ENCODE measurements at places on chromosomes 12 and 14.

DNA sequence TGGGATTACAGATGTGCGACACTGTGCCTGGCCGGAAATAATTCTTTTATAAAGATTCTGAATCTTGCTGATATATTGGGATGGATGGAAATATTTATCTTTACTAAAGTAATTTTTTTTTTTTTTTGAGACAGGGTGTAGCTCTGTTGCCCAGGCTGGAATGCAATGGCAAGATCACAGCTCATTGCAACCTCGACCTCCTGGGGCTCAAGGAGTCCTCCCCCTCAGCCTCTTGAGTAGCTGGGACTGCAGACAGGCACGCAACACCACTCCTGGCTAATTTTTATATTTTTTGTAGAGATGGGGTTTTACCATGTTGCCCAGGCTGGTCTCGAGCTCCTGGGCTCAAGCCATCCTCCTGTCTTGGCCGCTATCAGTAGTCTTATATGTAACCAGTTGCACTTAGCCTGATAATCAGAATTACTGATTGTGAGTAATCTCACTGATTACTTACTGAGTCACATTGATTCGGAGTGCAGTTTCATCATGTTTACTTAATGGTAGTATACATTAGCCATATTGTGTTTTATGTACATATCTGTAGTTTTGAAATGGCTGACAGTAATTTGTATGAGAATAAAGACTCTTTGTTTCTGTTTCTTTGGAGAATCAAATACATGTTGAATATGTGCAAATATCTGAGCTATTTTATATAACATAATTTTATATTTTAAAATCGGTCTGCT, 50.4 kb upstream of the LRTM2 start:
- DNase-seq = no peak

DNA sequence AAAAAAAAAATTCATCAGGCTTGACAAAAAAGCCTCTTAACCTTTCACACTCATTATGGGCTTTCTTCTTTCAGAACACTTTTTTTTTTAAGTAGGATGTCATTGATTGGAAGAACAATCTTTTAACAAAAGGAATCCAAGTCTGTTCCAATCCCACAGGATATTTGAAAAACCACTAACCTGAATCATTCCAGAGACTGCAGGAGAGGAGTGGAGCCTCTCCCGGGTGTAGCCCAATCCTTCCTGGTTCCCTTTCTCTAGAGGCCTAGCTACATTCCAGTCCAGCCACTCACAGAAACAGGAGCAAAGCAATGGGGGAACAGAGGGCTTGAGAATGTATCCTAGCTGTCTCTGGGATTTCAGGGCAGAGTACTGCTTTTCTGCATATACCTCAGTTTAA, 4.3 kb downstream of the MFAP5 start:
- no peak for DNase-seq

GRCh38 chr14:100629696-100630095, 42.5 kb upstream of the BEGAIN start:
- DNase-seq = no peak

DNA sequence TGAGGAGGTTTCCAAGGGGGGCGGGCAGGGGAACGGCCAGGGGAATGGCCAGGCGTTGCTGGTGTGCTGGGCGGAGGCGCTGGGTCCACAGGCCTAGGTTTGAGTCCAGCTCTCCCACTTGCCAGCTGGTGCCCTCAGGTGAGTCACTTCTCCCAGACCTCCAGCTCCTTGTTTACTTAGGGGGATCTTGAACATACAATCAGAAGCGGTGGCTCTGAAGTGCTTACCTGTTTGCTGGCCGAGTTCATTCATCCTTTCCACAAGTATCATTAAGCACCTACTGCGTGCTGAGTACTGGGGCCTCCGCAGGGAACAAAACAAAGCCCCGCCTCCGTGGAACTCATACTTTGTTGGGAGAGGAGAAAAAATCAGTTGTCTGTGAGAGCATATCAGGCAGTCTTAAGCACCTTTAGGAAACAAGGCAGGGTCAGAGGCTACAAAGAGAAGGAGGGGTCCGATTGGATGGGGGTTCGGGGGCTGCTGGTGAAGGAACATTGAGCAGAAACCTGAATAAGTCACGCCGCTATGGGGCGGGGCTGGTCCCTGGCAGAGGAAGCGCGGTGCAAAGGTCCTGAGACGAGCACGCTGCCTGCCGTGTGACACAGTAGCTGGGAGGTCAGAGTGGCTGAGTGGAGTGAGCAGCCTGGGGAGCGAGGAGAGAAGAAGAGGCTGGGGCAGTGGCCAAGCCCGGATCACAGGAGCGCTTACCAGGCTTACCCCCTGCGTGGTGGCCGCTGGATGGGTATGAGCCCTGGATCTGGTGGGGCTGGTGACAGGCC, 15.1 kb downstream of the MVK start:
- no peak for DNase-seq

DNA sequence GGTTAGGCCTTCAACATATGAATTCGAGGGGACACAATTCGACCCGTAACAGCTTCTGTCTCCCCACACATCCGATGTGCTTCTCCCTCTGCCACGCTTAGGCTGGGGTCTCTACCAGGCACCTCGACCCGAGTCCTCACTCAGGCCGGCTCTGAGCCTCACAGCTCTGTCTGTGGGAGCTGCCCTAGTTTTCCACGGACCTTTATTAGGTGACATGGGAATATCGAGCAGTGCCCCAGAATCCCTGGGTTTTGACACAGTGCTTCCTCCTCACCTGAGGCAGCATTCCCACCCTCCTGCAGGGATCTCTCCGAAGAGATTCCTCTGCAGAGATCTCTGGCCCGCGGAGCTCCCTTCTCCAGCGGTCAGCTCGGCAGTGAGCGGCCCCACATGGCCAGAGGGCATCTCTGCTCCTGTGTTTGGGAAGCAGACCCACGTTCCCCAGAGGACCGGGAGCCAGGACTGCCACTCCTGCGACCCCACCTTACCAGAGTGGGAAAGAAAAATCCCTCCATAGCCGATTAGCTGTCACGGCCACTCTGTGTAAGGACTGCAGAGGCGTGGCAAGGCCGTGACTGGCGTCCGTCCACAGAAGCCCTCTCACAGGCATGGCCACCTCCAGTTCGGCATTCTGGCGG, 21.2 kb downstream of the ZBTB42 start:
- no peak for DNase-seq

GRCh38 chr14:50018201-50018932, 98.0 kb downstream of the VCPKMT start:
- DNase-seq = no peak

DNA sequence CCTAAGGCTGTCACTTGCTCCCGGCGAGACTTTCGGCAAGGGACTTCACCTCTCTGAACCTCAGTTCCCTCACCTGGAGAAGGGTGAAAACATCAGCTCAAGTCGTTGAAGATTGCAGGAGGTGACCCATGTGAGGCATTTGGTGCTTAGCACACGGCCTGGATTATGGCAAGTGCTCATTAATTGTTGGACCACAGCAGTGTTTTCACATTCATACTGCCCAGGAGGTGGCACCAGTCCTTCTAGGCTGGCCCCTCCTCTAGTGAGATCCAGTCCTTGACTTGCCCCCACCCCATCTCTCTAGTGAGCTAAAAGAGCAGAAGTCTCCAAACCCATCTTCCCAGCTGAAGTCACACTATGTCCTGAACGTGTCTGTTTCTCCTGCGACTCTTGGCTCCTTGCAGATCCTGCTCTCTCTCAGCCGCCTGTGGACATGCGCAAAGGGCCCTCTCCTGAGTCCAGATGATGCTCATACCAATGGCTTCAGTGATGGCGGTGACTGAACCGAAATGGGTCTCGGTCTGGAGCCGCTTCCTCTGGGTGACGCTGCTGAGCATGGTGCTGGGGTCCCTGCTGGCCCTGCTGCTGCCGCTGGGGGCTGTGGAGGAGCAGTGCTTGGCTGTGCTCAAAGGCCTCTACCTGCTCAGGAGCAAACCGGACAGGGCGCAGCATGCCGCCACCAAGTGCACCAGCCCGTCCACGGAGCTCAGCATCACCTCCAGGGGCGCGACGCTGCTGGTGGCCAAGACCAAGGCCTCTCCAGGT, 1.6 kb downstream of the FICD start:
- no peak for DNase-seq
